KBM-7 (cell line): ENCODE measurements at places on chromosomes 13 and 19.

- no peak for DNase-seq
These were observed at the start of gene CEACAM5 for GRCh38 chr19:41708481-41708880. Gene CEACAM5, plus strand, starts transcription at chr19:41708626. Its CDS starts 106 bp downstream, at chr19:41708732.

DNA sequence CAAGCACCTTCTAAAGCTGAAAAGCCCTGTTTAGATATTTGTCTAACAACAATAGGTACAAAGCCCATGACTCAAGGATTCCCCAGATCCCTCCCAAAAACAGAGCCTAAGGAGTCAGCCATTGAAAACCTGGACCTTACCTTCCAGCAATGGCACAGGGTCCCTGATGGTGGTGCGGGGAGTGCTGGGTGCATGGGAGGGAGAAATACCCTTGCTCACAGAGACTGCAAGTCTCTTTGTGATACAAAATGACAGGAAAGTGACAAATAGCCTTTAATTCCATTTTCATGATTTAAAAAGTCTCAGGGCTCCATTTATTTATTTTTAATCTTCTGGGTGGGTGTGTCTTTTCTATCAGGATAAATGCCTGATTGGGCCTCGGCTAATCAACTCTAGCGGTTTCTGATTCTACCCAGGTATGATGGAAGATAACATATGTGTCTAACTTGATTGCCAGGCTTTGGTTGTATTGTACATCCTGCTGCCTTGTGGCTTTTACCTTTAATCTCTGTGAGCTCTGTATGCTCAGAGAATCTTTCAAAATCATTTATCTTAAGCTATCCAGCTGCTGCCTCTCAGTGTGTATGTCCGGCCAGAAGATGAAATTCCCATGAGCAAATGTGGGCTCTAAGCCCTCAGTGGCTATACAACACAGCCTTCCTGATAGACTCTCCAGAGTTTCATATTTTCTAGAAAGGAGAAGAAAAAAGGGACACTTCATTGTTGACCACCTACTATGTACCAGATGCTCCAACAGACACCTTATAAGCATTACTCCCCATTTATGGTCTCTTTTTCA, 54.6 kb upstream of the FAM124A start:
- no peak for DNase-seq

DNA sequence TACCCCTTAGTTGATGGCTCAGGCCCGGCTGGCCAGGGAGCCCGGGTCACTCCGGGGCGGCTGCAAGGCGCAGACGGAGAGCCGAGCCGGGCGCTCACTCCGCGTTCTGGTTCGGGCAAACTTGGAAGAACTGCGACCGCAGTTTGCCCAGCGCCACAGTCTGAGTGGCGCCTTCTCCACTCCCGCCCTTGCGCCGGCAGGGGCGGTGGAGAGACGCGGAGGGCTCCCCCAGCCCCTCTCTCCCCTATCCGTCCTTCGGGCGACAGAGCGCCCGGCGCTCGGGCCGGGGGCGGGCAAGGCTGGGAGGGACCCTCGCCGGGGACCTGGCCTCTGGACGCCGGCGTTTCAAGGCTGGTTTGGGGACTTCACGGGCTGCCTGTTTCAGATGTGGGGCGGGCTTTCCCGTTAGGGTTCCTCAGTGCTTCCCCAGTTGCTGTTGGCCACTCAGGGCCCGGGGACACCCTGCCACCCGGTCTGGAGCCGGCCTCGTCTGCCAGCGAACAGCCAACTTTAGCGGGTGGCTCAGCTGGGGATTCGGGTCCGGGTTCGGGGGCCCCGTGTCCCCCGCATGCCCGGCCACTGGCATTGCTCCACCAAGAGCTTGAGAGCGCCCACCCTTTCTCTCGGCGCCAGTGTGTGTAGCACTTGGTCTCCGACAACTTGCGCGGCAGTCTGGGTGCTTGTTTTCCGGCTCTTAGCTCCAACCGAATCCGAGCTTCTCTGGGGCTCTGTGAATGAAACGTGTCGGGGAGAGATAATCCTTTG, 1.5 kb downstream of the GPC6 start:
- DNase-seq: peak; percentile 93

- DNase-seq: no peak
These were observed 9.6 kb downstream of the CEBPA start for GRCh38 chr19:33292595-33293254.

- DNase-seq: peak; percentile 32
These were observed 601.8 kb downstream of the SLITRK6 start for GRCh38 chr13:85197431-85197830.

GRCh38 chr19:3785938-3786824, at the start of gene MATK:
Gene MATK, minus strand, starts transcription at chr19:3786381. Its CDS starts 1,246 bp downstream, at chr19:3785135.
- peak; percentile 74 for DNase-seq

- DNase-seq: peak; percentile 62
These were observed 962 bp upstream of the IRS2 start for GRCh38 chr13:109787135-109787954.

GRCh38 chr13:103130146-103130545, 63.9 kb upstream of the SLC10A2 start:
- DNase-seq: no peak

- no peak for DNase-seq
These were observed 306 bp downstream of the ZNF540 start for GRCh38 chr19:37594982-37595382.

- no peak for DNase-seq
These were observed 17.3 kb downstream of the SIGLEC8 start for GRCh38 chr19:51440846-51441409.

GRCh38 chr13:32233062-32233461, 82.1 kb downstream of the ZAR1L start:
- no peak for DNase-seq

- no peak for DNase-seq
These were observed 15.9 kb downstream of the LDLR start for GRCh38 chr19:11105014-11105636.

DNA sequence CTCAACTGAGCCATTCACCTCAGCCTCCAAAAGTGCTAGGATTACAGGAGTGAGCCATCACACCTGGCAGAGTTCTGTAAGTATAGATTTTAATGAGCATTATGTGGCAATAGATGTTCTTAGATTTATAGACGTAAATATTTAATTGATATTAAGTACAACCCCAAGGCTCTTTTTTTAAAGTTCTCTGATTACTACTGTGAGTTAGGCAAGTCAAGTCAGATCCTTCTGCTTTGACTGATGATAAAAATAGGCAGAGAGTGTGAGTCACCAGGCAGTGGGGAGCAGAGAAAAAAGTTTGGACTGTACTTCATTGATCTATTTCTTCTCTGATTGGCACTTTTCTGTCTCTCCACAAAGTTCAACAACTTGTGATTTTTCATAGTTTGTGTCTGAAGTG, 1379.9 kb downstream of the UQCRFS1 start:
- no peak for DNase-seq

DNA sequence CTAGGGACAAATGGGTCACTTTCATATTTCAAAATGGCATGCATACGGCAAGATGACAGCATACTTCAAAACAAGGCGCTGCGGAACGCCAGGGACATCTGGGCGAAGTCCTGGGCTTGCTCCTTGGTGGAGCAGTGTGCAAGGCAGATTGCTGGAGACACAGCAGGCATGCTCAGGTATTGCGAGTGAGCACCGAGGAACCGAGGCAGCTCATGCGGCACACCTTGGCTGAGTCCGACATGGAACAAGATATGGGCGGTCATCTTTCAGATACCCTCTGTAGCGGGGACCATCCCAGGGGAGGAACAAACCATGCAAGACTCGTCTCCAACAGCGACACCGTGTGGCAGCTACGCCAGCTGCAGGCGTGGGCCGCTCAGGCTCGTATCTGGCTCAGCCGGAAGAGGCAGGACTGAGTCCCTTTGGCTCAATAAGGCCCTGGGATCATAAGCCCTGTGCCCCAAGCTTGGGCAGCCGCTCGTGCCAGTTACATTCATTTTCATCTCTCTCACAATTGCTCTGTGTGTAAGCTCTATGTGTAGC, 112.4 kb downstream of the NUFIP1 start:
- DNase-seq: no peak

- DNase-seq: no peak
These were observed 359.8 kb upstream of the HTR2A start for GRCh38 chr13:47256618-47257017.

DNA sequence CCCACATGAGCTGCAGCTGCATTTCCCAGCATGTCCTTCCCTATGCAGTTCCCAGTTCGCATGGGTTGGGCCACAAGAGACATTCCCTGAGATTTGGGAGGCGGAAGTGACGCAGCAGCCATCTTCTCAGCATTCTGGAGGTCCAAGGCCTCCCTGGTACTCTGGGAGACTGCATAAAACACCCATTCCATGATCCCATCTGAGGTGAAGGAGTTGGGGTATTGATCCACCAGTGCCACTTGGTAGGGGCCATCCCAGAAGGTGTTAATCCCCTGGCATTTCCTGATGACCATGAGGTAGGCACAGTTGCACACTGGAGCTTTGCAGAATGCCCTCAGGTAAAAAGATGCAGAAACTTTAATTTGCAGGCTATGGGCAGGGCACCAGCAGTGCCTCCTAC, 25.4 kb downstream of the POP4 start:
- no peak for DNase-seq

DNA sequence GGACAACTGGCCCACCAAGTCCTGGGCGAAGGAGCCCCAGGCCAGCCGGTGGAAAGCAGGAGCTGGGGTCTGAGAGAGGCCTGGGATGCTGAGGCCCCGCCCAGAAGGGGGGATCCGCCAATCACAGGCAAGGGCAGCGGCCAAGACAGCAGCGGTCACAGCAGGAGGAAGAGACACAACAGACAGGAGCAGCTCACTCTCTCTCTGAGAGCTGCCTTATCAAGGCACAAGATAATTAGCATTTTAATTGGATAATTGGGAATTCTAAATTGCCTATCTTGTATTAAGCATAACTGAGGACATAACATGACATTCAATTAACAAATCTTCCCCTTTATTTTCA, 46.2 kb downstream of the CEBPG start:
- no peak for DNase-seq

DNA sequence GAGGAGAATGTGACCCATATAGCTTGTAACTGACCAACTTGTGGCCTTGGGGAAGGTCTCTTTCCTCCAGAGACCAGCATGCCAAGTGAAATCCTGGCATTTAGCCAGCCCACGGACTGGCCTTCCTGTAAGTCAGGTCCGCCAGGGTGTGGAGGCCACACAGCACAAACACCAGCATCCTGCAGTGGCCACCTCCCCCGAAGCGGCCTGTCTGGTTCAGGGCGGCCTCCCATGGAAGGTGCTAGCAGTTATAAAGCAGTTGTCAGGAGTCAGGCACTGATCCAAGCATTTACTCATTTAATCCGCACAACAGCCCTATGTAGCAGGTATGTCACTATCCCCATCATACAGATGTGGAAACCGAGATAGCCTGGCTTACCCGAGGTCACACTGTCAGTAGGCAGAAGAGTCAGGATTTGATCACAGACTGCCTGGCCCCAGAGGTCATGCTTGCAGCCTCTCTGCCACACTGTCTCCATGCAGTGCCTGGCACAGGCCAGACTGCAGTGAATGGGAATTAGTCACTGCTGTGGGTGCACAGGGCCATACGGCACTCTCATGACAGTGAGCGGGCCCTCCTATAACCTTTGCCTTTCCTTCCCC, 36.7 kb downstream of the CAPN12 start:
- no peak for DNase-seq

DNA sequence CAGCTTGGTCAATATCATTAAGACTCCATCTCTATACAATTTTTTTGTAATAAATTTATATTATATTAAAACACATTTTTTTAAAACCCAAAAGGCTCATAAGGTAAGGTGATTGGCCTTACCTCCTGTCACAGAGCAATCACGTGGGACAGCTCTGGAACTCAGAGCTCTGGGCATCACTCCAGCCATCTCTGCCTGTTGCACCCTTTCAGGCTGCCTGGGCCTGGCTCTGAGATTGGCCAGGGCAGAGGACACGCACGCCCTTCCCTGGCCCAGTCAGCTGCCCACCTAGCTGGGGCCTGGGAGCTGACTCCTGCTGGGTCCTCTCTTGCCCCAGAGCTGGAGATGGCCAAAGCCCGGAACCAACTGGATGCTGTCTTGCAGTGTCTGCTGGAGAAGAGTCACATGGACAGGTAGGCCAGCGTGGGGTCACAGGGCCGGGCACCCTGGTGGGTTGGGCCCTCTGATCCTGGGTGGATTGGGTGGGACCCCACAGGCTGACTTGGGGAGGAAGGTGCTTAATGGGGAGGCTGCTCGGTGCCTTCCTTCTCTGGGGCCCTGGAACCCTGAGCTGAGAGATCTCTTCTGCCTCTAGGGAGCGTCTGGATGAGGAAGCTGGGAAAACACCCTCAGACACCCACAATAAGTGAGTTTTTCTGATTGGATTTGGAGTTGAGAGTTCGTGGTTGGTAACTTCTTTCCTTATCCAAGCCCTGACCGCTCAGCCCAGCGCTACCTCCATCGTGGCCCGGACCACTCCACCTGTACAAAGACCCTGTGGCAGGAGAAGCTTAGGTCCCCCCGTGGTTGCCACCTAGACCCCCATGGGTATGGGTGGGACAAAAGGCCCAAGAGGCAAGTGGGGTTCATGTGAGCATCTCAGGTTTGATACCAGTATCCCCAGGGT, 3.7 kb downstream of the LIN37 start:
- DNase-seq: no peak

DNA sequence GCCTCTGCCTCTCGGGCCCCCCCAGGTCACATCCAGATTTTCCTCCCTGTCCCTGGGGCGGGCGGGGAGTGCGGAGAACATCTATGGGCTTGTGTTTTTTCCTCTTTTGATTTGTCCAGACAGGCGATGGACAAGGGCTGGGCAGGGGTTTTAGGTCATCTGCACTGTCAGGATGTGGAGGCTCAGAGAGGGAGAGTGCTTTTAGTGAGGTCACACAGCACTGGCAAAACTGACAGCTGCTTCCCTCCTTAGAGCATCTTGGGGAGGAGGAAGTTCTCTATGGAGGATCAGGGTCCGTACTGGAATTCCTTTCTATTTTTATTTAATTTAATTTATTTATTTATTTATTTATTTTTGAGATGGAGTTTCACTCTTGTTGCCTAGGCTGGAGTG, 38.9 kb downstream of the NFIC start:
- DNase-seq: no peak

- DNase-seq: peak; percentile 35
These were observed 1.5 kb downstream of the KMT5C start for GRCh38 chr19:55341171-55341588.

- no peak for DNase-seq
These were observed 44.5 kb upstream of the KCTD15 start for GRCh38 chr19:33752018-33752800.

DNA sequence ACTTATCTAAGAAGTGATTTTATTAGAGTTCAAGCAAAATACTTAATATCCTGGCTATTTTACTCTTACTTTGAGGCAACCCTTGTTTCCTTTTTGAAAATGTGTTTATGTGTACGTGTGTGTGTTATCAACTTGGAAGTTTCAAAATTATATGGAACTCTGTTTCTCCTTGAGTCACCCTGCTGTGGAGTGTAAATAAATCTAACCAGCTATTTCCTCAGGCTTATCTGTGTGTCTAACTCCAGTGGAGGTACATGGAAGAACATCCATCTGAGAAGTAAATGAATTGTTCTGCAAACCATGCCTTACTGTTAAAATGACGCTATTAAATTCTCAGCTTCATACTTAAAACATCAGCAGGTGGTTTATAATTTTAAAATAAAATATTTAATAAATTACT, 583.4 kb upstream of the SLITRK5 start:
- DNase-seq: no peak
